ENCODE measurements at places on chromosomes 12 and 14. TPM values are rescaled to one million over a fixed set of nuclear protein-coding genes. Genes with fewer than 3 reads are reported as not detected.

GRCh38 chr12:66694666-66695613 lies 16.1 kb upstream of the GRIP1 start:
- DNase-seq = no peak

GRCh38 chr14:34733245-34733644 lies 18.9 kb upstream of the CFL2 start:
- DNase-seq = no peak

- no peak for DNase-seq
Observed at GRCh38 chr12:57096099-57096572, 7.2 kb downstream of the NAB2 start.

DNA sequence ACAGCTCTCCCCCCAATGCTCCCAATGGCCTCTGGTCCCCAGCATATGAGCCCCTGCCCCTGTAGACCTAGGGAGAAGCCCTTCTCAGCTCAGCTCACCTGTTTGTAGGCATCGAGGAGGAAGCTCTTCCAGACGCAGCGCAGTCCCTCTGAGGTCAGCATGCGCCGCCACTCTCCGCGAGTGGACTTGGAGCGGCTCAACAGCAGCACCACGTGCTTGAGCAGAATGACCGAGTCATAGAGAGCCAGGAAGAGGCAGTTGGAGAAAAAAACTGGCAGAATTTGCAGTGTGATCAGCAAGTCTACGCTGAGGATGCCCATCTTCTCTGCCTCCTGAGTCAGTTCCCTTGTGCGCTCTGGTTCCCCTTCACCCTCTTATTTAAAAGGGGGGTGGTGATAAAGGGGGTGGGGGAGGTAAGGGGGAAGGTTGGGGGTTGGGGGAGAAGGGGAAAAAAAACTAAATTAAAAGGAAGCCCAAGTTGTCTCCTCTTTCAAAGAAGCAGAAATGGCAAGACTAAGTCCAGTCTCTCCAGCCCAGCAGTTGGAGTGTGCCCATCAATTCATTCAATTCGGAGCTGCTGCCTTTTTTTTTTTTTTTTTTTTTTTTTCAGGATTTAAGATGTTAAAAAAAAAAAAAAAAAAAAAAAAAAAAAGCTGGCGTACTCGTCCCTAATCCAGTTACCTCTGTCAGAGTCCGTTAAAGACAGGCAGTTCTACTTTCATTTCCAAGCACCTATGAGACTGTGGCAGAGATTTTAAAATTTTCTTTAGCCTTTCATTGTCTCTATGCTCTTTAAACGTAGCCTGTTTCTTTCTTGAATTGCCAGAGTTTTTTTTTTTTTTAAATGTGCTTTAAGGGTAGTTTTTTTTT lies at the start of gene DIO2:
DIO2 (minus strand) TSS at position 352 of the 870 bp plus-strand sequence; CDS start at position 320, 32 bp downstream.
- DNase-seq = no peak

DNA sequence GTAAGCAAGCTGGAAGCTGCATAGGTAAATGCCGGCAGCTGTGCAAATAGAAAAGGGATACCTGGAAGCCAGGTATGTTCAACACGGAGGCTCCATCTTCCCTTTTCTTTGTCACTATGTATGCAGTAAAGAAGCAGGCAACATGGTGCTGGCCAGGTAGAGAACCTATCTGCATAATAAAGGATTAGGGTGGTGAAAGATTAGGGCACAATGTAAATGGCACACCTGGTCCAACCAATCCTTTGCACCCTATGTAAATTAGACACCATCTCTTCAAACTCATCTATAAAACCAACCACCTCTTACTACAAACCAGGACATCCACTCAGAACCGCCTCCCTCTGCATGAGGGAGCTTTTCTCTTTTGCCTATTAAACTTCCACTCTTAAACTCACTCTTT lies 32.3 kb downstream of the RPS29 start:
- DNase-seq = no peak

- no peak for DNase-seq
Observed at GRCh38 chr12:53058674-53059433, 9.0 kb downstream of the TNS2 start.

DNA sequence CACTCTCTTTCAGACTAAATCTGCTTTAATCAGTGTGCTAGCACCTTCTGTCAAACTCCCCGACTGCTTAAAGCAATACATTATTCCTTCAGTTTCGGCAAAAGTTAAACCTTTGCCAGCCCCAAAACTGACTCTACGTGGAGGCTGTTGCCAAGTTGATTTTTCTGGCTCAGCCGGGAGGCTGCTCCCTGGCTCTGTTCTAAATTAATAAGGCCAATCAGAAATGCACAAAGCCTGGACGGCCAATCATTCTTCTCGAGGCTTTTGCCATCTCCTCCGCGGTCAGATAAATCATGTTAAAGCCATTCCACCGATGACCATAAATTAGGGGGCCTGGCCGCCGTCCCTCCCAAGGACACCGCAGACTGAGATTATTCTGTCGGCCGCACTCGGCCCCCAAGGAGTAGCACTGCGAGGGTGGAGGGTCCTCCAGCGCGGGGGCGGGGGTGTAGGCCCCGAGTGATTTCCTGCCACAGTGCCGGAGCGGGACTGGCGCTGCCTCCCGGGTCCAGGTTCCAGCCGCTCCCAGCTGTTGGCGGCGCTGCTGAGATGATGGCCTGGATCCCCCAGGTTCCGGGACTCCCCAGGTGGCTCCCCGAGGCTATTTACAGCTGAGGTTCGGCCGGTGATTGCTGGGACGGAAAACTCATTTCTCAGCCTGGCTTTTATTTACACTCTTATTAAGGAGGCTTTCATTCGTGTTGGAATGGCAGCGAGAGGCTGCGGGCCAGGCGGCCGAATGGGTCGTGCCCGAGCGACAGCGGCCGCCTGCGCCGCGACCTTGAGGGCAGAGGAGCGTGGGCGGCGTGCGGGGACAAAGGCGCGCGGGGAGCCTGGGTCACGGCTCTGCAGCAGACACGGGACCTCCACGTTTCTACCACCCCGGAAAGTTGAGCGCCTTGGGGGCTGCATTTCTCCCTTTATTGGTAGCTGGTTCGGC lies 165.1 kb downstream of the MON2 start:
- DNase-seq = peak; percentile 40

DNA sequence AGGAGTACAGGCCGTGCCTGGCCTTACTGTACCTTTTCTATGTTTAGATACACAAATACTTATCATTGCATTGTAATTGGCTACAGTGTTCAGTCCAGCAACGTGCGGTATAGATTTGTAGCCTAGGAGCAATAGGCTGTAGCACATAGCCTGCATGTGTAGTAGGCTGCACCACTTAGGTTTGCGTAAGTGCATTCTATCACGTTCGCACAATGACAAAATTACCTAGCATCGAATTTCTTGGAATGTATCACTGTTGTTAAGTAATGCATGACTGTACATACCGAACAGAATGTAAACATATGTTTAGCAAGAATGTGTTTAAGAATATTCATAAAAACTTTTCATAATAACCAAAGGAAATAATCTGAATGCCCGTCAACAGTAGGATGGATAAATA lies 31.9 kb downstream of the VRTN start:
- no peak for DNase-seq

- DNase-seq = no peak
Observed at GRCh38 chr12:13373131-13373530, 176.6 kb downstream of the EMP1 start.

DNA sequence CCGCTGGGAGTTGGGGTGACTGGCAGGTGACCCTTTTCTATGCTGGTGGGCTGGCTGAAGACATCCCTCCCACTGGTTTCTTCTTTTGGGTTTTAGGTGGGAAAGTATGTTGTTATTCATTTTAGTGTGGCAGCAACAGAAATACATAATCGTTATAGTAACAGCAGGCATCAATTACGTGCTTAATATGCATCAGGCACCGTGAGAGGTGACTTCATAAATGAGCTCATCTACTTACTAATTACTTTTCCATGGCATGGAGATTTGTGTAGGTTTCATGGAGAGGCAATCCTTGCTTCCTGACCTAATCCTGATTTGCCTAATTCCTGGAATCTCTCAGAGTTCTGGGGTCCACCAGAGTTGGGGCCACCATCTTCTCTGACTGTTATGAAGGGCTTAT lies 13.4 kb upstream of the CELA1 start:
- no peak for DNase-seq

GRCh38 chr14:22427771-22428231 lies 161.2 kb downstream of the DAD1 start:
- DNase-seq = no peak

DNA sequence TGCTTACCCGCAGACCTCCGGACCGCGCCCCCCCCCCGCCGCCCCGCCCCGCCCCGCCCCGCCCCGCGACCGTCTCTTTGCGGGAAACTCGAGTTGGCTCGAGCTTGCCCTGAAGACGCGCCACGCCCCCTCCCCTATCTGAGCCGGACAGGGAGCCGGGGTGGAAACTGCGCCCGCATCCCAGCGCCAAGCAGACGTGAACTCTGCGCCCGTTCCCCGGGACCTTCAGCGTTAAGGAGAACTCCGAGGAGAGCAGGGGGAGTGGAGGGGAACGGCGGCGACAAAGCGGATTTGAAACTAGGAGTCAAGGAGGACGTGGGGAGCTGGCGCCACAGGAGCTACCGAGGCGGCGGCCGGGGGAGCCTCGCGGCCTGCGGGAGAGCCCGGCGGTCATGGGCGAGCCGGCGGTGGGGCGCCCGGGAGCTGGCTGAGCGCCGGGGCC lies at the start of gene KCNK13:
KCNK13 (plus strand) TSS at position 310 of the 442 bp plus-strand sequence. CDS start 212 bp downstream, outside the sequence.
- DNase-seq = no peak

- no peak for DNase-seq
Observed at GRCh38 chr12:126558219-126558618, 1493.0 kb downstream of the AACS start.

DNA sequence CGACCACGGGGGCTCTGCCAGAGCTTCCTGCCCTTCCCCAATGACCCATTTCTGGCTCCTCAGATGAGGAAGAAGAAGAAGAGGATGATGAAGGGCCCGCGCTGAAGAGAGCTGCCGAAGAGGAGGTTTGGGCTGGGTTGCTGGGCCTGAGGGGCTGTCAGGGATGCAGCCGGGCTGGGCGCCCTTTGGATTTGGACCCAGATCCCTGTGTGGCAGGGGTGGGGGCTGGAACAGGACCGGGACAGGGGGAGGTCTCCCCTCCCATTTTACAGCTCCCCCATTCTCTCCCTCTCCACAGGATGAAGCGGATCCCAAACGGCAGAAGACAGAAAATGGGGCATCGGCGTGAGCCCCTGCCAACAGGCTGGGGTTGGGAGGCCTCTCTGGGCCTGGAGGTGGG lies 2.2 kb upstream of the LAG3 start:
- no peak for DNase-seq

DNA sequence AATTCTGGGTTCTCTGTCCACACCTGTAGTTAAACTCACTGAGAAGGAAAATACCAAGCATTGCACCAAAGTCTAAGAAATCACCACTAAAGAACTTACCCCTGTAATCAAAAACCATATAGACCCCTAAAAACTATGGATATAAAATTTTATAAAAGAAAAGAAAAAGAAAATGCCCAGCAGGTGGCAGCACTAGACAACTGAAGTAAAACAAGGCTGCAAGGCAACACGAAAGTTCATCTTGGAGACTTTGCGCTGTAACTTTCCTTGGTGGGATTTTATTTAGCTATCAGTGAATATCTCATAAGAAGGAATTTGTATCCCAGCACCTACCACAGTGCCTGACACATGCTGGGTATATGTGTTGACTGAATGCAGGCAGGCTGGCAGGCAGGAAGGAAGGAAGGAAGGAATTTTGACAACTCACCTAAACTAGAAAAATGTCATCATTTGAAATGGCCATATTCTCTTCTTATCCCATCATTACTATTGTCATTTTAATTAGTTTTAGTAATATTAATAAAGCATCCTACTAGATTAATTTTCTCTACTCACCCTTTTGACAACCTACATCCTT lies 68.2 kb upstream of the ETV6 start:
- DNase-seq = peak; percentile 87

DNA sequence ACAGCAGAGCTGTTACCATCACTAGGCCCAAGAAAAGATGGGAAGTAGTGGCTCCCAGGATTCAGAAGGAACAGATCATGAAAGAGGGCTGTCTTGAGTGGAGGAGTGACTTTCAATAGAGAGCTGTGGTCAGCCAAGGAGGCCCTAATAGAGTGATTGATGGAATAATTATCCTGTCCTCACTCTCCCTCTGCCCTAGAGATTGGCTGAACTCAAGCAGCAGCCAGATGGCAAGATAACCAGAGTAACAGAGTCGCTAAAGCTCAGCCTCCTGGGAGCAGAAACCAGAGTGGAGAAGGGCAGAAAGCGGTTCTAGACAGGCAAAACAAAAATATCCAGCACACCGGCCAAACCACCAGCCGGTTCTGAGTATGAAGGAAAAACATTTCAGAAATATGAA lies 23.1 kb downstream of the GMFB start:
- no peak for DNase-seq

- no peak for DNase-seq
Observed at GRCh38 chr14:92565040-92565717, 51.6 kb downstream of the RIN3 start.

DNA sequence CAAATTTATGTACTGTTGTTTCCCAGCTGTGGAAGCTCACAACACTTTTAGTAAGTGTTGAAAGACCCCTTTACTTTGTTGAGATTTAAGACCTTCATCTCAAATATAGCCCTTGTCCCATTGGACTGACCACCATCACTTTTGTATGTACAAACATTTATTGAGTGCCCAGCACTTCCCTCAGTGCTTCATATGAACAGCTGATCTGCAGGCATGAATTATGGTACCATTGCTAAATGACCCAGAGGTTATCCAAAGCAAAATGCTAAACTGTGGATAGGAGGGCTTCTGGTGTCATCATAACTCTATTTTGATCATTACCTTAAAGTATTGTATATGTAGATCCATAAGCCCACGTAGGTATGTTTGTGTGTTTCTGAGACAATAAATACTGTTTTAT lies 285.7 kb upstream of the RGS6 start:
- DNase-seq = no peak

DNA sequence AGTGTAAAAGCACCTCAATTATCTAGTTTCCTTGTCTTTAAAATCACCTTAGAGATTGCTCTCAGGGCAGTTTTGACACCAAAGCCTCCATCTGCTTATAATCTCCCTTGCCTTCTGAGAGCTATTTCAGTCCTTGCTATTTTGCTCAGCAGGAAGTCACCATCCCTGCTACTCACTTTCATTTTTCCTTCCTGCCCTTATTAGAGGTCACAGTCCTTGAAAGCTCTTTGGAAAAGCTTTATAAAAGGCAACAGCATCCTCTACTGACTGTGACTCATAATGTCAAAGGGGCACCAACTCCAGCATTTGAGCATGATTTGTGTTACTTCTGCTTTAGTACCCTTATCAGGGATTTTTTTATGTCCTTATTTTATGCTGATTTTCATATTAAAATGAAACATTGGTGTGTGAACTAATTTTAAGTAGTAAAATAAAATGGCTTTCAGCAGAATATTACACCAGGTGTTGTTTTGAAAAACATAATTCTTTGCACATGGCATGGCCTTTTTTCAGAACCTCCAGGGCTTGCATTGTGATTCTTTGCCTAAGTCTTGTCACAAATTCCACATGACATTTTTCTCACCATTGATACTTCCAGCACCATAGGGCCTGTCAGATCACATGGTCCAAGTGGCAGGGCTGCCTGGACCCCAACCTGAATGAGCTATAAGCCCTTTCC lies 213.0 kb downstream of the ADAMTS20 start:
- no peak for DNase-seq

GRCh38 chr14:37900561-37900960 lies 305.1 kb downstream of the TTC6 start:
- DNase-seq = no peak

- DNase-seq = no peak
Observed at GRCh38 chr14:23366426-23366921, 1.5 kb upstream of the EFS start.

The APAF1 gene
- 14.3 TPM for total RNA-seq

The P2RX2 gene
- not detected for total RNA-seq

The LGR5 gene
- total RNA-seq = not detected

The LHX5 gene
- total RNA-seq = not detected

The CEP170B gene
- 2.2 TPM for total RNA-seq

The KRT77 gene
- total RNA-seq = not detected

The RPS26 gene
- total RNA-seq = 29.7 TPM

Data from activated CD8-positive, alpha-beta T cell treated with anti-CD3 and anti-CD28 coated beads for 36 hours (primary cell).